ENCODE measurements at places on chromosomes 3 and 15.

GRCh38 chr3:100128565-100128964, 14.3 kb upstream of the FILIP1L start:
- no peak for DNase-seq

- no peak for DNase-seq
These were observed 10.5 kb downstream of the SLC24A5 start for GRCh38 chr15:48131324-48131723.

DNA sequence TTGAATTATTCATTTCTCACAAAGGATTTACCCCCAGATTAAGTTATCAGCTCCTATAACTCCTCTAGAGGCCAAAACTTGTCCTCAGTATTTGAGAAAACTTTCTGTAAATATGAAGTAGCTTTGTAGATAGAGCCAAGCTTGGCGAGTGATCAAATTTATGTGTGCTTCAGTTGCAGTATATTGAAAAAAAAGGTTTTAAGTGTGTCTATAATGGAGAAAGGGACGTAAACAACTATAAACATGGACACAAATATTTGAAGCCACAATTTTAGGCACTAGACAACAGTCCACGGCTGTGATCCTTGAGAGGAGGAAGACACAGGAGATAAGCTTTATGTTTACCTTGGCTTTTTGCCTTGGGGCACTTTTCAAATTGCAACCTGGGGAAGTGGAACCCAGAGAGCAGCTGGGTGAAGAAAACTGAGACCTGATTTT, 118.7 kb downstream of the THRB start:
- peak; percentile 28 for DNase-seq

GRCh38 chr3:171290680-171291079, 169.5 kb downstream of the TNIK start:
- no peak for DNase-seq

DNA sequence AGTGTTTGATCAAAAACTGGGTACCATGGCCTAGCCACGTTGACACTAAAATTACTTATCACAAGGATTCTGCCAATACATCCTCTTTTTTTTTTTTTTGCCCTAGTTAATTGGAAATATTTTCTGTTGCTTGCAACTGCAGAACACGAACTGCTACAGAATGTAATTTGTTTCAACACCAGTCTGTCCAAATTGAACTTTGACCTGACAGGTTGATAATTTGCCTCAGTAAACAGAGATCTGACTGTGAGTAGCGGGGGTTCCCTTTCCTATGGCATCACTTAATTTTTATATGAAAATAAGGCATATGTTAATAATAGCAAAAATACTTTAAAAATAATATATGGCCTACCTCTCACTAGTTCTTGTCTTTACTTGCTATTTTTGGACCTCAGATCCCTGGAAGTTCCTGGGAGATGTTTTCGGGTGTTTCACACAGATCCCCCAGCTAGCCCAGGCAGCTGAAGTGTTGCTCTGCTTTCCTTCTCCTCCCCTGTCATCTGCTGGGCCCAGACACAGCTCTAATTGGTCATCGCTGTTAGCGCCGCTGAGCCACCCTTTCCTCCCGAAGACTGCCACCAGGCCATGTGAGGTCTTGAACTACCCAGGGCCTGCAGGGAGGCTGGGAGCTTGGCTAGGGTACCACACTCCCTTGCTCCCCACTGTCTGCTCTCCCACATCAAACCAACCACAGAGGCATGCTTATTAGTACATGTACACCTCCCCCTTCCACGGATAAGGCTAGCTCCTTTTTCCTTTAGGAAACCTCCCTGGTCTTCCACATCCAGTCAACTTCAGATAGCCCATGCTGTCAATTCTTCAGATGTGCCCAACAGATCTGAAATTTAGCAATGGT, 89.8 kb upstream of the RNF7 start:
- no peak for DNase-seq

DNA sequence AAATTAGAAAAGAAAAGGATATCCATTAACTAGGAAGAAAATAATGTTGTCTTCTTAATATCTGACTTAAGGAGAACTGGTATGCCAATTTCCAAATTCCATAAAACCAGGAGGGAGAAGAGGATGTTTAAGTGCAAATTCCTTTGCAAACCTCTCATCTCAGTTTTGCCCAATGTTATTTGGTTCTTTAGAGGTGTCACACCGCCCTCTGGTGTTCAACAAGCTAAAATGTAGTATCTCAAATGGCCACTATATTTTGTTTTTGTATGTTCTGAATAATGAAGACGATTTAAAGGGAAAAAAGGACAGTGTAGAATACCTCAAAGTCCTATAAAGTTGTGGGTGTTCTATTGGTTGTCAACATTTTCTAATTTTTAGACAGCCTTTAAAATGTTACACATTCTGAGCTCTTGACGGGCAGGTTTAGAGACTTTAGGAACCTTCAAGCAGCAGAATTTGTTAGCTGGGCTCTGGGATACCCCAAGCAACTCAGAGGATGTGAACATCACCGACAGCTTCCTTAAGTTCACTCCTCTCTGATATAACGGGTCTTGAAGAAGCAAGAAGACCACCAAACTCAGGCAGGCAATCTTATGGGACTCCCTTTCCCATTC, 458.3 kb downstream of the MFSD1 start:
- DNase-seq: peak; percentile 33

DNA sequence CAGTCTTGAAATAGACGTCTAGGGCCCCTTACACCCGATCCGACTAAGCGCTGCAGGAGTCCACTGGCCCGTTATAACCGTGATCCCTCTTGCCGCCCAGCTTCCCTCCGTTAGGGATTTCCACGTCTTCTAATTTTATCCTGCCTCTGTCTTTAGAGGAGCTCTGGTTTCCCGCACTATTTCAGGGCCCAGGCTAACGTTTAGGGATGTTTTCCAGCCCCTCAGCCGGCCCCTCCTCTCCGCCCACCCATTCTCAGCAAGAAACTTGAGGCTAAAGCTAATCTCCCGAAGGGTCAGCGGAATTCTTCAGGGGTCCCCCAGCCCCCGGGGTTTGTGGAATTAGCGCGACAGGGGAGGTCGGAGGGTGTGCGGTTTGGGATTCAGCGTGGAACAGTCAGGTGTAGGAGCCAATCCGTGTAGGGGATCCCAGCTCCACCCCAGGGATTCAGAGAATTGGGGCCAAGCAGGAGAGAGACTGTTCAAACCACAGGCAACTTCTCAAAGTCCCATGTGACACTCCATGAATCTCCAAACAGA, 1.6 kb downstream of the PTX3 start:
- no peak for DNase-seq

- peak; percentile 1 for DNase-seq
These were observed 97.6 kb upstream of the ALDH1A3 start for GRCh38 chr15:100781961-100782530.

GRCh38 chr3:129549805-129550204, 6.8 kb downstream of the H1-8 start:
- no peak for DNase-seq

DNA sequence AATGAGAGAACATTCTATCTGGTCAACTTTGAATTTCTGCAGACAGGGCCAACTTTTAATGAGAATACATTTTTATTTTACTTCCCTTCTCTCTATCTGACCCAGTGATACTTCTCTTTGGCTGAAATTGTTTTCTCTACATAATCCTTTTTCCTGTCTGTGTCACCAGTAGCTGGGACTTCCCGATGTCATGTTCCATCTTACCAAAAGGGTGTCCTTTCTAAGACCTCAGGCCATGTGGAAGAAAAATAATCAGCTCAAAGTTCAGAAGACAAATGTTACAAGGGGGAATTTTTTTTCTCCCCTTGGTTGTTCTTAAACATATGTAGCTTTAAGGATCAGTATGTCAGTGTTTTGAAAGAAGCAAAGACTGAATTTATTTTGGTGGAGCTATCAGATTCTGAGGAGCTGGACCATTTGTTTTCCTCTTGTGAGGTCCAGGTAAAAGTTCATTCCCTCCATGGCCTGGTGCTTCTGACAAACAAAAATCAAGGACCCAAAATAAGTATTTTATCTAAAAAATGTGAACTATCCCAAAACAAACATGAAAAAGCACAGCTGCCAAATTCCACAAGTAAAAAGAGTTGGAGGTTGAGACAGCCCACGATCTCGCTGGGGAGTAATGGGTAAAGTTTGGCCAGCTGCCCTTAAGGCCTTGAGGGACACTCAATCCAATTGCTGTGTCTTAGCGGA, 859.4 kb upstream of the NR2F2 start:
- no peak for DNase-seq

DNA sequence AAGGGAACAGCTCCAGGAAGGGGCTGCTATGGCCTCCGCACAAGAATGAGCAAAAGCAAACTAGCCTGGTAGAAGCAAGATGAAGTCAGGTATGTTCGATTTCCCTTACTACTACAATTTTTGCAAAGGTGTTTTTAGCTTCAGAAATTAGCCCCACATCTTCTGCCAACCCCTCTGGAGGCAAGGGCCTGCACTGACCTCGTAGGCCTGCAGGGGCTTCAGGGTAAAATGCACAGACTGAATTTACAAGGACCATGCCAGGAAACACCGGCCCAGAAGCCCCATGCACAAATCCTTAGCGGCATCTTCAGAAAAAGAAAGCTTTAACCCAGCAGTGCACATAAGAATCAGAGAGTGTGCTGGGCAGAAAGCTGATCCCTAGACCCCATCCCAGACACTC, 53.0 kb downstream of the SLC6A1 start:
- no peak for DNase-seq

- DNase-seq: no peak
These were observed 30.0 kb upstream of the ZNF280D start for GRCh38 chr15:56763141-56763895.

DNA sequence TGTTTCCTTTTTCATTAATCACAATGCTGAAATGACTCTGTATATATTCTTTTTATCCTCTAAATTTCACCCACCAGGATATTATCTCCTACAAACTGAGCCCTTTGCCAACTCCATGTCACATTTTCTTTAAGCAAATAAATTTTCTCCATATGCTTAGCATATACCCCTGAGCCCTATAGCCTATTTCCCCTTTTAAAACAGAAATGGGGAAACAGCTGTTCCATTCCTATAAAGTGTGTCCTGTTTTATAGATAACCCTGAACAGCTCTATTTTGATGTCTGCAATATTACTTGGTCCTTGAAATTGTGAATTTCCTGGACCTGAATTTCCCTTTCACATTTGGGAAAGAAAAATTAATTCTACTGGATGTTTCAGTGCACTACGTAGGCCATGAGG, 15.6 kb upstream of the FILIP1L start:
- no peak for DNase-seq

- DNase-seq: no peak
These were observed 179.8 kb downstream of the ZPLD1 start for GRCh38 chr3:102614585-102614984.

DNA sequence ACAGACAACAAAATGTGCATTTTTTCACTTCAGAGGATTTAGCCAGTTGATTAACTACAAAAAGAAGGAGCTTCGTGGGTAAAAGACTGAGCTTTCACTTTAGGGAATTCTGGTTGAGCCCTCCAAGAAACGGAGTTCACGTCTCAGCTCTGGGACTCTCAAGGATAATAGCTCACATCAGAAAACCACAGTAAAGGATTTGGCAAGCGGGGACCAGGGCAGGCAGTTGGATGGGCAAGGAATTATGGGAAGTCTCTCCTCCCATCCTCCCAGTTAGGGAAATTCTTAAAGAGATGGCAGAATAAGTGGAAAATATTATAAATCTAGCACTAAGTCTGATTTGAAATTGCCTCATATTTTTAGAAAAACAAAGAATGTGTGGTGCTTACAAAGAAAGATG, 188.3 kb upstream of the EOMES start:
- no peak for DNase-seq

GRCh38 chr3:41874022-41874421, 87.9 kb downstream of the ULK4 start:
- DNase-seq: no peak

DNA sequence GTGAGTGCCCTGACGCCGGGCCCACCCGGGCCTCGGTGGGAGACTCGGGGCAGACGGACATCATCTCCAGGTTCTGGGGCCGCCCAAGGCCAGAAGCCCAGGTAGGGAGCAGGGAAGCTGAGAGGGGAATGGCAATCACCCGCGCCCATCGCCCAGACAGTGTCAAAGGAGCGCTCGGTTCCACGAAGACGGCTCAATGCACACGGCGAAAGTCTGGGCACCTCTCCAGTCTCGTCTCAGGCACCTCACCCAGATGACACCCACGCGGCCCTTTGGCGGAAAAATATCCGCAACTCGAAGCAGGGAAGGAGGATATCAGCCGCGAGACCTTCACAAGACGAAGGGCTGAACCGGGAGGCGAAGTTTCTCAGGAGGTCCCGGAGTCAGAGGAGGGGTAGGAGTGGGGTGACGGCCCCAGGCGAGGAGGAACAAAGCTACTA, 916 bp downstream of the IL17RD start:
- DNase-seq: peak; percentile 19

DNA sequence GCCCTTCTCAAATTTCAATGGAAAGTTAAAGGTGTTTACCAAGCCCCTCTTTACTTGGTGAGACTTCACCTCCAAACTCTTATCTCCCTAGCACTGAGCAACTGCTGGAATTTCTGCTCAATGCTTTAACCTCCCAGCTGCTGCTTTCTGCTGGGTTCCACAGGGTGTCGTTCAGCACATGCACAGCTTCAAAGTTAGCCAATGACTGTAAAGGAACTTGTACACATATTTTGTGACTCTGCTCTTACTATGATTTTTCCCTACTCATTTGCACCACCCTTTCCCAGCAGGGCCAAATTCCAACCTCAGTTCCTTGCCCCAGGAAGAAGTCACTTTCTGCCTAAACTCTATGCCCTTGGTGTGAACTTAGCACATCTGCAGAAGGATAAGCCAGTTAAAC, 89.7 kb downstream of the ULK4 start:
- DNase-seq: no peak

DNA sequence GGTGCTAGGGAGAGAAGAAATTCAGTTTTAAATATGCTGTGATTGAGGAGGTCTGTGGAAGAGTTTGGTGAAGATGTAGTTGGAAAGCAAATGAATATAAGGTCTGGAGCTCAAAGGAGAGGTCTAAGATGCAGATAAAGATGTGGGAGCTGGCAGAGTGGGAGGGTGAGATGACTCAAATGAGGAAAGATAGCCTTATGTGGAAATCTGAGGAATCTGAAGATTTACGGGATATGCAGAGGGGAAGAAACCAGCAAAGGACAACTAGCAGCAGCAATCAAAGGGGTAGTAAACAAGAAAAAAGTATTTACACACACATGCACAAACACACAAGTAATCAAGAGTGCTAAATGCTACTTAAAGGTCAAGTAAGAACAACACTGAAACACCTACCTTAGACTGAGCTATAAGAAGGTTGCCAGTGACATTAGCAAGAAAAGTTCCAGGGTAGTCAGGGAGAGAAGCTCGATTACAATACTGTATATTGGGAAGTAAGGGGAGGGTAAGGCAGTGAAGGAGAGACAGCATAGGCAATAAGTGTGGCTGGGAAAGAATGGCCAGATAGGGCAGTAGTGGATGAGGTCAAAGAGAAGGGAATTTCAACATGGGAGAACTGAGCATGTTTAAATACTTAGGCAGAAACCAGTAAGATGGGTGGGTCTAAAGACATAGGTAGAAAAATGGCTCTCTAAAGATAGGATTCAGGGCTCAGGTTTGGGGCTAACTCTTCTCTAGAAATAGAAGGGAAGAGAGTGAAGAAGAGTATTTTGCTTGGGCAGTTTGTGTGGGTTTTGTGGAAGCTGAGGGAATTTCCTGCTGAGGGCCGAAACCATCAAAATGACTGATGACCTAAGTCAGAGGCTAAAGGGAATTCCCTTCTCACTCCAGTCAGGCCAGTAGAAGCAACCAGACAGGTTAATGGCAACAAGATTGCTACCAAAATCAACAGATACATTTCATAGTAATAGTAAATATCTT, 8.9 kb downstream of the CMTM6 start:
- no peak for DNase-seq
